NCI-H460 (cell line): ENCODE measurements at places on chromosomes 6 and 20.

GRCh38 chr6:3406362-3406821 is 50.5 kb downstream of the SLC22A23 start:
- no peak for DNase-seq

DNA sequence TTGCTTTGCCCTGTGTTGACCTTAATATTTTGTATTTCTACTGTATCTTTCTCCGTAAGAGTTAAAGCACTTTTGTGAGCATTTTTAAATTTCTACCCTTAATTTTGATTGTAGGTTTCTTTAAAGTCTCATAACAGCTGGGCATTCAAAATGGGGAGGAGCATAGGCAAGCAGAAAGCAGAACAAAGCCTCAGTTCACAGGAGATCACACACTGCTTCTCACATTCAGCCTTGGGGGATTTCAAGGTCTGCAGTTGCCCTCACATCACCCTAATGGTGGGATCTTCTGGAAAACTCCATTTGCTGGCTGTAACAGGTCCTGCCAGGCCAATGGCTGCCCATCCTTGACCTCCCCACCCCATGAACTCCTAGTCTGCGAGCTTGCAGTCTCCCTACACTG is 292.9 kb downstream of the PHACTR1 start:
- DNase-seq: no peak

GRCh38 chr20:18188434-18188833 is 50.8 kb downstream of the KAT14 start:
- no peak for DNase-seq

DNA sequence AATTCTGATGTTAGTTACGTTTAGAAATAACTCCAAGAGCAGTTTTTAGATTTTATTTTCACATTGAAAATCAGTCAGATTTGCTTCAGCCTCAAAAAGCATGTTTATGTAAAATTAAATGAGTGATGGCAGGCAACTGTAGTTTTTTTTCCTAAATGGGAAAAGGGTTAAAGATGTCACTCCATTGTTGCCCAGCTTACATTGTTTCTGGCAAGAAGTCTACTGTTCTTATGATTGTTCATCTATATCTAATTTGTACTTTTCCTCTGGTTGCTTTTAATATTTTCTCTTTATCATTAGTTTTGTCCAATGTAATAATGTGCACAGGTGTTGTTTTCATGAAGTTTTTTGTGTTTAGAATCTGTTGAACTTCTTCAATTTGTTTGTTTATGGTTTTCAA is 6.7 kb upstream of the TTK start:
- DNase-seq: no peak

- no peak for DNase-seq
Observed at GRCh38 chr20:2986466-2986865, 57.0 kb upstream of the GNRH2 start.

- DNase-seq: peak; percentile 1
Observed at GRCh38 chr6:47414423-47415167, 63.0 kb upstream of the CD2AP start.

DNA sequence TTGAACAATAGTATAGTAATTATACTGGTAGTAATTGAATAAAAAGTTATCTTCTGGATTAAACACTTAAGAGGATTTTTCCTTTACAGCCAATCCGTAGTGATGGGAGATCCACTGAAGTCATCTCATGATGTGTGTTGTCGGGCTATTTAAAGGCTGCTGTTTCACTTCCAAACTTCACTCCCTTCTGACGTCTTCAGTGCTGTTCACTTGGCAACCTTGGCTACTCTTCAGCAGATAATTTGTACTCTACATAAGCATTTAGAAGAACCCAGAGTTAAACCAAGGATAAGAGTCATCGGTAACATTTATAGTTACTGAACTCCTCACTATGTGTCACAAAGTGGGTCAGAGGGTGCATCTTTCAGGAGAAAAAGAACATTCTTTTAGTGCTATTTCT is 179.1 kb upstream of the EYA4 start:
- no peak for DNase-seq

GRCh38 chr6:7580927-7581618 is 8.9 kb upstream of the SNRNP48 start:
- no peak for DNase-seq
